K562 (cell line): ENCODE measurements at places on chromosomes 6 and 20. TPM values are rescaled to one million over a fixed set of nuclear protein-coding genes. Genes with fewer than 3 reads are reported as not detected.

DNA sequence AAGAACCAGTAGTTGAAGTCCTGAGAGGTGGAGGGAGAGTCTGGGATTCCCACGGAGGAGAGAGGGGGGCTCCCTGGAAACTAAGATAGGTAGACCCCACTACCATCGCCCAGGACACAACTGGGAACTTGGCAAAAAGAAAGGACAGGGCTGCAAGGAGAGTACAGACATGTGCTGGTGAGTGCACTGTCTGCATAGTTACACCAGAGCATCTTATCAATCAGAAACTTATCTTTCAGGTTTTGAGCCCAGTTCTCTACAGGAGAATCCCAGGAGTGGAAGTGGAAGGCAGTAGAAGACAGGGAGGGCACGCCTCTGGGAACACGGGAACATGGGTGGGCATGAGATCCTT is 12.2 kb downstream of the NFKBIL1 start:
- H3K4me3 ChIP-seq: no peak overlapping the region
- H3K4me1 ChIP-seq: peaks cover 64% of the 10 kb centered on the region
- peaks cover 51% of the 10 kb centered on the region for H3K36me3 ChIP-seq
- peak overlapping the region; percentile 41 for H3K27ac ChIP-seq
- H3K27me3 ChIP-seq: no peaks in the 10 kb centered on the region
- DNase-seq: no peak

GRCh38 chr6:1781152-1781816 is 171.6 kb downstream of the FOXC1 start:
- H3K36me3 ChIP-seq: no peaks in the 10 kb centered on the region
- H3K4me1 ChIP-seq: no peaks in the 10 kb centered on the region; the same call in 1 of the 2 replicates
- H3K27ac ChIP-seq: no peak overlapping the region
- H3K4me3 ChIP-seq: no peak overlapping the region

DNA sequence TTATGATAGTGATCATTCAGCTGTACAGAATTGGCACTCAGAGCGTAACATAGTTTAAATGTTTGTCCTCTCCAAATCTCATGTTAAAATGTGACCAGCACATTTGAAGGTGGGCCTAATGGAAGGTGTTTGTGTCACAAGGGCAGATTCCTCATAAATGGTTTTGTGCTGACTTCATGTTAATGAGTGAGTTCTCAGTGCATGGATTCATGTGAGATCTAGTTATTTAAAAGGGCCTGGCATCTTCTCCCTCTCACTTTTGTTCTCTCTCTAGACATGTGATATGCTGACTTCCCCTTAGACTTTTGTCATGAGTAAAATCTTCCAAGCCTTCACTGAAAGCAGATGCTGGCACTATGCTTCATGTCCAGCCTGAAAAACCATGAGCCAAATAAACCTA is 452.4 kb upstream of the PTCHD4 start:
- H3K36me3 ChIP-seq: no peaks in the 10 kb centered on the region
- H3K4me1 ChIP-seq: no peaks in the 10 kb centered on the region
- no peak for DNase-seq
- no peaks in the 10 kb centered on the region for H3K27me3 ChIP-seq

DNA sequence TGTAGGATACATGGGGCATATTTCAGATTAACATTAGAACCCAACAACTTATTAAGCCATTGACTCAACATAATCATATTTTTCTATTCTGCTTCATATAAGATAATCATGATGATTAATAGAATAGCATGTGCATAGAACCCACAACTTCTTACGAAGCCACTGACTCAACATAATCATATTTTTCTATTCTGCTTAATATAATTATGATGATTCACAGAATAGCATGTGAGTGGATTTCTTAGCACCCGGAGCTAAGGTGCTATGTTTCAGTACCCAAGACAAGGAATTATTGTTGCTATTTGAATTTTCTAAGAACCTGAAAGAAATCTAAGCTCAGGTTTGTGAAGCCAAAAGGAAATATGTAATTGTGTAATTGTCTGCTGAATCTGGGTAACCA is 96.8 kb downstream of the TENT5A start:
- H3K27ac ChIP-seq: no peak overlapping the region
- no peak overlapping the region for H3K4me3 ChIP-seq
- H3K27me3 ChIP-seq: no peaks in the 10 kb centered on the region
- H3K4me1 ChIP-seq: no peaks in the 10 kb centered on the region
- no peak for DNase-seq
- H3K36me3 ChIP-seq: no peaks in the 10 kb centered on the region

GRCh38 chr20:33561692-33562601 is 72.1 kb downstream of the CBFA2T2 start:
- no peak overlapping the region for H3K27ac ChIP-seq
- no peaks in the 10 kb centered on the region for H3K4me1 ChIP-seq
- no peak for DNase-seq

GRCh38 chr6:27138837-27139755 is 108.4 kb upstream of the PRSS16 start:
- H3K27ac ChIP-seq: peak overlapping the region; percentile 88
- DNase-seq: peak; percentile 95
- H3K36me3 ChIP-seq: peaks cover 71% of the 10 kb centered on the region
- H3K4me3 ChIP-seq: peak overlapping the region; percentile 48
- no peaks in the 10 kb centered on the region for H3K27me3 ChIP-seq

DNA sequence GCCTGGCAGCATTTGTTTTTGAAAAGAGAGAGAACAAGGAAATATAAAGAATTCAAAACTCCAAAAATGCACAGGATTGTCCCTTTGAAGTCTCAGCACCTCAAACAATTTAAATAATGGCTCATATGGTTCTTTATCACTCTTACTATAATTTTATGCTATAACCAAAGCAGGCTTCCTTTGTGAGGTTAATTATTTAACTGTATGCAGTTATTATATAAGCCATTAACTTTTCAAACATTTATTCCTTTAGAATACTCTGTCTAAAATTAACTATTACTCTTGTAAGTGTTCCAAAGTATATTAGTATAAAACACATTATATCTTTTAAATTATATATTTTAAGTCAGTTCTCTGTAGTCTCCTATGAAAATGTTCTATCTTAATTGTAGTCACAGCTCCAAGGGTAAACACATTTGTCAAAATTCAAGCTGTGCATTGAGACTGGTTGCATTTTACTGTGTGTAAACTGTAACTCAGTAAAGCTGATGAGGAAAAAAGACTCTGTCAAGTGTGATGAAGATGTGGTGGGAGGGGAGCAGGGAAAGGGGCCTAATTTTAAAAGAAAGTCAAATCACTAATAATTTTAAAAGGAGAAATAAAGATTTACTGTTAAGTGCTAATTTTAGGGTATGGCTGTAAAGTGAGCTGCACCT is 20.0 kb upstream of the PLAGL1 start:
- no peak overlapping the region for H3K4me3 ChIP-seq
- H3K27me3 ChIP-seq: no peaks in the 10 kb centered on the region; the same call in 1 of the 3 replicates
- H3K27ac ChIP-seq: no peak overlapping the region
- H3K4me1 ChIP-seq: no peaks in the 10 kb centered on the region
- DNase-seq: no peak
- H3K36me3 ChIP-seq: no peaks in the 10 kb centered on the region

TREM2 gene
- not detected in 2 replicates for polyA plus RNA-seq

SLC22A23 gene
- 2.5 and 4.7 TPM in 2 replicates for polyA plus RNA-seq

SLC17A1 gene
- not detected in 2 replicates for polyA plus RNA-seq

DNA sequence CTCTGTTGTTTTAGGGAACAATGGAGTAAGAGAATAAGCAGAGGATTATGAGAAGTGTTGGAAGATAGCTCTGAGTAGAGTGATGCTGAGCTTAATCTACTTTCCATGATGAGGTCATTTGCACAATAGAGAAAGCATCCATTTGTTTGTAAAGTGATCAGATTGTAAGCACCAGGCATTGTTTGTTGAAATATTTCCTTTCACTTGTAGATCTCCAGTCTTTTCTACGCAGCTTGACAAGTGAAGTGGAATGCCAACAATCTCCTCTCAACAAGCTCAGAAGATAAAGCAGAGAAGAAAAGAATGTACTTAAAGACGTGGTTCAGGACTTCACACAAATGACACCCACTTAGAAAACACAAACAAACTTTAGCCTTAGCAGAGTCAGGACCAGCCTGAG is 80.1 kb upstream of the MARCKS start:
- H3K27ac ChIP-seq: no peak overlapping the region
- H3K27me3 ChIP-seq: no peaks in the 10 kb centered on the region
- no peaks in the 10 kb centered on the region for H3K4me1 ChIP-seq
- no peak overlapping the region for H3K4me3 ChIP-seq
- no peaks in the 10 kb centered on the region for H3K36me3 ChIP-seq

DNA sequence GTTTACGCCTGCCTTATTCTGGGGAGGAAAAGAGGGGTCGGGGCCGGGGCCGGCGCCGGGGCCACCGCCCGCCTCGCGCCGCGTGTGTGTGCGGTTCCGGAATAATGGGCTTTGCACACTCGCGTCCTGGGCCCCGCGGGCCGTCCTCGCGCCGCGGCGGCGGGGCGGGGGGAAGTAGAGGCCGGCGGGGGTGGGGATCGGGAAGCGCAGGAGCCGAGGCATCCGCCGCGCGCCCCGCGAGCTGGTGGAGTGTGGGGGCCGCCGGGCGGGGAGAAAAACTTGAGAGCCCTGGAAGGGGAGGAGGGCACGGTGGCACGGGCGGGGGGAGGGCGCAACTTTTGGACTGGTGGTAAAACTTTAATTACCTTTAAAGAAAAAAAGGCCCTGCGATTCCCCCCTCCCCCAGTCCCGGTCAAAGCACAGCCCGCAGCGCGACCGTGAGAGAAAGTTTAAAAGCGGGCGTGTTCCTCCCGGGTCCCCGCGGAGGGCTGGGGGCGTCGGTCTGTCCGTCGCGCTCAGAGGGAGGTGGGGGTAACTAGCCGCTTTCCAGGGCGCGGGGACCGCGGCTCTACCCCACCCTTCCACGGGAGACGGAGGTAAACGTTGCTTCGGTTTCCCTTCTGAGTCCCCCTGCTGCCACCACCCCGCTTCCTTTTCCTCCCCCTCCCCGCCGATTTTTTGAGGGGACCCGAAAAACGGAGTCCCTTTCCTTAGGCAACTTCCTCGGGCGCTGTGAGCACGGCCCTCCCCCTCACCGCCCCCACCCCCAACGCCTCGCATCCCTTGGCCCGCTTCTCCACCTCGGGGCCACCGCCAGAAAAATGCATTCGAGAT is 1.9 kb downstream of the L3MBTL3 start:
- H3K4me3 ChIP-seq: peak overlapping the region; percentile 60
- peak; percentile 56 for DNase-seq
- no peaks in the 10 kb centered on the region for H3K4me1 ChIP-seq
- H3K36me3 ChIP-seq: no peaks in the 10 kb centered on the region
- H3K27me3 ChIP-seq: no peaks in the 10 kb centered on the region
- H3K27ac ChIP-seq: peak overlapping the region; percentile 62; the same call in 2 of the 3 replicates

DNA sequence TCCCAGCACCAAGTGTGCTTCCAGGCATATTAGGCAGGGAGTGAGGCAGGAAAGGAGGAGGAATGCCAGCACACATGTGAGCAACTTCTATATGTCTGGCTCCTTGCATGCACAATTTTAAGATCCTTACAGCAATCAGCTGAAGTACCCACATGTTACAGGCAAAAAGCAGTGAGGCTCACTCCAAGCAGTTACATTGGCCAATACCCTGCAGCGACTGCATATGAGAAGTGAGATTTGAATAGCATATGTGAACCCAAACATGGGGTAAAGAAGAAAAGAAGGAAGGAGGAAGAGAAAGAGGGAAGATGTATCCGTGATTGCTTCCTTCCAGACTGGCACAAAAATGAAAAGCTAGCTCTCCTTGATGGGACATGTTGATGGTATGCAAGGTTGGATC is 193.6 kb downstream of the PTPRT start:
- H3K4me3 ChIP-seq: no peak overlapping the region
- H3K27ac ChIP-seq: no peak overlapping the region
- no peaks in the 10 kb centered on the region for H3K36me3 ChIP-seq

XKR7 gene
- not detected in 2 replicates for polyA plus RNA-seq

- no peak overlapping the region for H3K27ac ChIP-seq
- peak; percentile 74 for DNase-seq
- no peaks in the 10 kb centered on the region for H3K36me3 ChIP-seq
- H3K4me1 ChIP-seq: no peaks in the 10 kb centered on the region; the same call in 2 of the 3 replicates
- H3K4me3 ChIP-seq: no peak overlapping the region
These were observed 33.0 kb downstream of the HNF4A start for GRCh38 chr20:44388466-44389023.
